Common myeloid progenitor, CD34-positive (primary cell): ENCODE measurements at places on chromosomes 12 and 14.
A peak's percentile ranks its signal among the peaks of the same experiment; 100 is the strongest.

DNA sequence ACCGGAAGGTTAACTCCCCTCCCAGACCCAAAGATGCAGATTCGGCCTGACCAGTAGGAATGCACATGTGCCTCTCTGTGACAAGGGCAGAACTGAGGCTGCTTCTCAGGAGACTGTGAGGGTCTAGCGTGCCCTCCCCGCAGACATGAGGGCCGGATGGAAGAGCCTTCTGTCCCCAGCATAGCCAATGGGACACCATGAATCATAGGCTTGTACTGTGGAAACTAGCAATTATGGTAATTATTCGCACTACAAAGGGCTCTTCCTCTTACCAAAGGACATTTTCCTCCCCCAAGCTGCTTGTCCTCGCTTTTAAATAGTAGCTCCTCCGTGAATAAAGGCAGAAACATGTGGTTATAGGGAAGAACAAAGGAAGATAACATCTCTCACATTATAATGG, 6.2 kb downstream of the COA8 start:
- no peak for DNase-seq

DNA sequence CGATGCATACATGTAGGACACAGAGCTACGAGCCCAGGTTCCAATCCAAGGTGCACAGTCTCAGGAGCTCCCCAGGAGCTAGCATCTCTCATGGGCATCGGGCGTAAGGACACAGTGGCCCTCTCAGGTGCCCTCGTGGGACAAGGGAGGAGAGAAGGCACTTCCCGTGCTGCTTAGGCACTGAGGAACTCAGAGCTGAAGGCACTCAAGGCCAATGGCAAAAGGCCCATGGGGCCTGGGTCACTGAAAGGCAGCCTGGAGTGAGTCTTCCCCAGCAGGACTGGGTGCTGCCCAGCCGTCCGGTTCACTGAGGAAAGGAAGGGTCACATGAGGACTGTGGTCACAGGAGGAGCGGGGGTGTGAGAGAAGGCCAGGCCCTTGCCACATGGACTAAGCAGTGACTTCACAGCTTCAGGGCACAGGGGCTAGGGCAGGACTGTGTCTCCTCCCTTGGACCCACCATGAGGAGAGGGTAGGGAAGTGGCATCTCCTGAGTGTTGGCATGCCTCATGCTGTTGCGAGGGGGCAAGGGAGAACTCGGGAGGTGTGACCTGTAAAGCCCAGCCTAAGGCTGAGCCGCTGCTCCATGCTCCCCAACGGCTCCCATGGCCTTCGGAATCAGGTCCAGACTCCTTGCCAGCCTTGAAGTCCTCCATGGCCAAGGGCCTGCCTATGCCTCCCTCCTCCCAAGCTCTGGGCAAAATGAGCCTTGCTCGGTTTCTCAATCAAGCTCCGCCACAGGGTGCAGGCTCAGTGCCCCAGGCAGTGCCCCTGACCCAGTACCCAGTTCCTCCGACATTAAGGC, 51.8 kb downstream of the CHGA start:
- DNase-seq = no peak

GRCh38 chr14:83289390-83289789, 1755.7 kb upstream of the SEL1L start:
- no peak for DNase-seq

DNA sequence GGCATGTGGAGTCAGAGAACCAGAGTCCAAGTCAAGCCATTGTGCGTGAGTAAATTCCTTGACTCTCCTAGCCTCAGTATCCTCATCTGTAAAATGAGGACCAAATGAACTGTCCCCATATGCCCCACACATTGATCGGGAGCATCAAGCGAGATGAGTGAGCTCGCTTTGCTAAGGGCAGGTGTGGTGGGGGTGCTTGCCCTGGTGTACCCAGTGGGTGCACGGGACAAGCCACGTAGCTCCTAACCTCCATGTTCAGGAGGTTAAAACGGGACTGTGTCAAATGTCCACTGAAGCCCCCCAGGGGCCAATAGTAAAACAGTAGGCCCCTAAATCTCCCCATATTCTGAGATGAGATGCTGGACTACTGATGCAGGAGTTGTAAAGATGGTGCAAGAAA, 60.9 kb downstream of the SERPINA3 start:
- DNase-seq = no peak

DNA sequence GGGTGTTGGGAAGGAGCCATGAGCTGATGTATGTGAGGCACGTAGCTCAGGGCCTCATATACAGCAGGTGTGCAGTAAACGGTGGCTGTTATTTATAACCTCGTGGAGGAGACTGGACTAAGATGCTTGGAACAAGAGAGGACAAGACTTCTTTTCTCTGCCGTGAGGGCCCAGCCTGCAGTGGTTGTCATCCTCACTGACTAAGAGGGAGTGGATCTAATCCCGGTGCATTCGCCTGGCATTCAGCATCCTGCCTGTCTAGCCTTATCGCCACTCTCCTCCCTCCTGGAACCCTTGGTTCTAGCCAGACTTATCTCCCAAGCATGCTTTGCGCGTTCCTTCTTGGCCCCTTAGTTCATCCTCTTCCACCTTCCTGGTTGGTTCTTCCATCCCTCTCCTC, 3.9 kb downstream of the TSPAN9 start:
- DNase-seq = no peak

DNA sequence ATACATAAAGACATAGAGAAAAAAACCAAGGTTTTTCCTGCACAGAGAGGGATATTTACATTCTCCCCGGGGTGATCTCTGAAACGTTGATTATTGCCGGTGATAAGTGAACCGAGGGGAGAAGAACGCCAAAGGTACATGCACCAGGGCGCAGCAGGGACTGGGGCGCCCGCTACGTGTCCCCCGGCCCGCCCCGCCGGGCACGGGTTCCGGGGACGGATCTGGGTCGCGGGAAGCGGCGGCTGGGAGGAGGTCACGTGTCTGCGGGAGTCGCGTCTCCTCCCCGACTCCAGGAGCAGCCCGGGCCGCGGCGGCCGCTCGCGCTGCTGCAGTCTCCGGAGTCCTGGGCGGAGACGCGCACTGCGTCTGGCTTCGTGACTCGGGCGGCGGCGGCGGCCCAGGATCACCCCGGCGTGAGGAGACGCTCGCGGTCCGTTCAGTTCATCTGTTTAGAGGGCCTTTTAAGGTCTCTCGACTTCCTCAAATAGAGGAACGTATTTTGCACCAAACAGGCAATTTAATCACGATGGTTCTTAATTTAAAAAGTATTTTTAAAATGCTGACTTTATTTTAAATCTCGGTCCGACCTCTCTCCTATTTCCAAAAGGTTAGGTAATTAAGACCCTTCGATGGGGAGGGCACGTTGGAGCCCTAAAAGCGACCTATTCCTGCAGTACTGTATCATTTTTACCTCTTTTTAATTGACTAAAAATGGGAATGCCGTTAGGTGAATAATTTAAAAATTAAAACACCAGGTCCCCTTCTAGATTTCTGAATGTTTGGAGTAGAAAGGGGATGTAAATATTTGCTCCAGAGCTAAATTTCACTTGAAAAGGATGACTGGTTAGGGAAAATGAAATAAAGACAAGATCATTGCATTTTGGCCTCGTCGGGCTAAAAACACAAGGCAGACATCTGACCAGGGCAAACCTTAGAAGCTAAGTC, 1.8 kb upstream of the BHLHE41 start:
- DNase-seq = peak; percentile 84

- DNase-seq = peak; percentile 34
Observed at GRCh38 chr12:4572680-4573079, 10.7 kb downstream of the DYRK4 start.

DNA sequence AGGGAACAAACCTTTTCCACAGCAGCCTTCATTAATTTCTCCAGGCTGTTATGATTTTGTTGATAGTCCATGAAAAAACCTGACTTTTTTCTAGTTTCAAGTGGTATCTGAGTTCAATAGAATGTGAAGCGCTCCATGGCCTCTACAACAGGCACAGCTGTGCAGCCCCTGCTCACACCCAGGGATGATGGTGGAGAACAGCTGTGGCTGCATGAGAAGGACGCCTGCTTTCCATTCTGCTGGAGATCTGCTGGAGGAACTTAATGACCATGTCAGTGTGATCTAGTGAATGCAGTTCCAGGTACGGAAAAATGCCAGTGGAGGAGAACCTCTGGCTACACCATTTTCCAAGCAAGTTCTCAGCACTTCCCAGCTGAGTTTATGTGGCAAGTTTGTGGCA, 80.6 kb downstream of the PIWIL1 start:
- DNase-seq = no peak

DNA sequence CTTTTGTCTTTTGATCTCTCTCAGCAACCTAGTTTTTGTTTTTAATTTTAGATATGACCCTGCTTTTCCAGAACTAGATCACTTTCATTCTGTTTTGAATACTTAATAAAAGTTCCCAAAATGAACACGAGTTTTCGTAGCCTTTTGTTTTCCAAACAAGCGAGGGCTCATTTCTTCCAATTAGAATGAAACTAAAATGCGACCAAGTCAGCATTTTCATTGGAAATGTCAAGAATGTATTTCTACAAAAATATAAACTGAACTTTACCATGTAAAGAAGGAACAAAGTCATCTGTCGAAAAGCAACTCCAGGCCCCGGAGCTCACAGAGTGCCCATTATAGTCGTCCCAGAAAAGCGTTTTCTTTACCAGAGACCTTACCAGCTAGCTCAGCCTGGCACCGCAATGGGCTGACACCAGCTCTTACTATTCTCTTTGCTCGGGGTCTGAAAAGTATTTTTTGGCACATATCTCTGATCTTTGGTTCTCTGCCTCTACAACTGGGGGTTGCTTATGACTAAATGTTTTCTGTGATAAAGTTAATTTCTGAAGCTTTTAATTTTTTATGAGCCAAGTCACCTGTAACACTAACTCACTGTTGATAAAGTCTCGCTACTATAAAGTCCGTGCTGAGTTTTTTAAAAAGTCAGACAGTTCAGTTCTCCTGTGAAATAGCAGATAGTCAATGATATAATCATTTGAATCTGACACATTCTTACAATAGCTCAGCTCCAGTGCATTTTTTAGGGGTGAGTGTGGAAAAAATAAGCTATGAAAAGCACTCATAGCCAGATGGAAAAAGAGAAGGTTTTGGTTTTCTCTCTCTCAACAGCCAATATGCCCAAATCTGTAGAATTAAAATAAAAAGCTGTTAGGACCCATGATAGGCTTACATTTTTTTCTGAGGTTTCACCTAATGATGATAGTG, 43.4 kb downstream of the SAMD4A start:
- no peak for DNase-seq

DNA sequence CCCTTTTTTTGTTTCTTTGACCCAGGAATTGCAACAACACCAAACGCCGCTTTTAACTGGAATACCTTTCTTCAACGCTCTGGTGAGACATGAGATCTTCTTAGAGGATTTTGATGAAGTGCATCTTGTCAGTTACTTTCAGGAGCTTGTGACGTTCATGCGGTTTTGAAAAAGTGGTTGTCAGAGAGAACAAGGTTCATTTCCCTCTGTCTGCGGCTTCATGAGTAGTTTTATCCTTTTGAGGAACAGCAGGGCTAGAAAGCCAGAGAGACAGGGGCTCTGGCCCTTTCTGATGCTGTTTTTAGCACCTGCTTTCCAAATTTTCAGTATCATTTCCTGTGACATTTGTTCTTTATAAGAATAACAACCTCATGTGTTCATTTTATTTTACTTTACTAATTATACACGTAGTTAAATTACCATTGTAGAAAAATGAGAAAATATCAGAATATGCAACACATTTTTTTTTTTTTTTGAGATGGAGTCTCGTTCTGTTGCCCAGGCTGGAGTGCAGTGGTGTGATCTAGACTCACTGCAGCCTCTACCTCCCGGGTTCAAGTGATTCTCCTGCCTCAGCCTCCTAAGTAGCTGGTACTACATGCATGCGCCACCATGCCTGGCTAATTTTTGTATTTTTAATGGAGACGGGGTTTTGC, 61.8 kb downstream of the GLT1D1 start:
- DNase-seq = peak; percentile 83

DNA sequence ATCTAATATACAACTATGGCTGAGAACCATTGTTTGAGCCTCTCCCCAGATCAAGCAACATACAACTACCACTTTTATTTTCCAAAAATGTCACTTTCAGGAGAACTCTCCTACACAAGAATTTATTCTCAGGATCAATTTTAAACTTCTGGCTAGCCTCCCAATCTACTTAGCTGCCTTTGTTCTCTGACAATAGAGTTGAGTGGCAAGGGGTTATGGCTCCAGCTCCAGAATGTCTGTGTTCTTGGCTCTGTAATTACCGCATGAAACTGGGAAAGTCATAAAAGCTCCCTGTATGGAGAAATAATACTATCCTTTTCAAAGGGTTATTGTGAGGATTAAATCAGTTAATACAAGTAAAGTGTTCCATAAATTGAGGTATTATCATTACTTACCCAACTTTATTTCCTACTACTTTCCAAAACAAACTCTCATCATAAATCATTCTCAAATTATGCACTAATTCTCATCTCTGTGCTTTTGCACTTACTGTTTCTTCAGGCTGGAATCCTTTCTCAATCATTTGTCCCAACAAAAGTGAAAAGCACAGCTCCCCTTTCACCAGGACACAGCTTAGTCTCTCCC, 121.9 kb downstream of the GARIN6 start:
- no peak for DNase-seq

DNA sequence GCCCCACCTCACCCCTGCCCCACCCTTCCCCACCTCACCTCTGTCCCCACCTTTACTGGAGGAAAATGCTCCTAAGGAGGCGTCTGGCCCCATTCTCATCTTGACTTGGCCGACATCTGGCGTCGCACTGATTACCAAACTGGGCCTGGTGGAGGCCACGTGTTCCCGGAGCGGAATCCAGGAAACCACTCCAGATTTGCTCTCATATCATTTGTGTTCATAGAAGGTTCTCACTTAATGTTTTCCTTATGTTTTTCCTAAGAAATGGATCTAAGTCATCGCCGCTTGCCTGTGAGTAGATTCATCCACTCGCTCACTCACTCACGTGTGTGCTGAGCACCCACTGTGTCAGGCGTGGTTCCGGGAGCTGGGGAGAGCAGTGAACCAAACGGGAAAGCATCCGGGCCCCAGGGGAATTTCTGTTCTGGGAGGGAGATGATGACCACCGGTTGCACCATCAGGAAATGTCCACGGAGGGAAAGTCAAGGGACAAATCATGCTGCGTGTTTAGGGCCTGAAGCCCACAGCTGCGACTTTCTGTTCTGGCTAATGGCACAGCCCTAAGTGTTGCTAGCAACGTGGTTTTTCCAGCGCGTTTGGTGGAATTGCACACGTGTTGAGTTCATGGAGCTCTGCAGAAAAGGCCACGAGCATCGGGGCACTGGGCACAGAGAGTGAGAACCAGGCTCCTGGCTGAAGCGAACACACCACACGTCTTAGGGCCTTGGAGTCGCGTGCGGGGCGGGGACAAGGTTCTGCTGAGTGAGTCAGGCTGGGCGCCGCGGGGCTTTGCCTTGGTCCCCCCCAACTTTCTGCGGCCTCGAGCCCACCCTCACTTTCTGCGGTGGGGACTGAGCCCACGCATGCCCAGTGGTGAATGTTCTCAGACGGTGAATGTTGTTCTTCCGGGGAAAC, 57.7 kb downstream of the ADGRD1 start:
- no peak for DNase-seq
